H7 (cell line): ENCODE measurements at places on chromosomes 6 and 20. TPM values are rescaled to one million over a fixed set of nuclear protein-coding genes. Genes with fewer than 3 reads are reported as not detected.

TFAP2D gene
- total RNA-seq, result not detected in 2 replicates

F13A1 gene
- 1.3 TPM in 1 of 2 replicates, not detected in the other for total RNA-seq

GABRR1 gene
- 0.07 and 0.10 TPM in 2 replicates for total RNA-seq

CDK19 gene
- 2.3 and 5.2 TPM in 2 replicates for total RNA-seq

KIF25 gene
- total RNA-seq, result 0.15 and 0.42 TPM in 2 replicates
